SK-N-DZ (cell line): ENCODE measurements at places on chromosomes 6 and 20.

GRCh38 chr20:4192378-4193068 is 177.2 kb upstream of the RNF24 start:
- no peak for DNase-seq

- DNase-seq: no peak
These were observed 190.3 kb upstream of the PCSK2 start for GRCh38 chr20:17036541-17036940.

- no peak for DNase-seq
These were observed 64.2 kb downstream of the STK35 start for GRCh38 chr20:2165871-2166270.

DNA sequence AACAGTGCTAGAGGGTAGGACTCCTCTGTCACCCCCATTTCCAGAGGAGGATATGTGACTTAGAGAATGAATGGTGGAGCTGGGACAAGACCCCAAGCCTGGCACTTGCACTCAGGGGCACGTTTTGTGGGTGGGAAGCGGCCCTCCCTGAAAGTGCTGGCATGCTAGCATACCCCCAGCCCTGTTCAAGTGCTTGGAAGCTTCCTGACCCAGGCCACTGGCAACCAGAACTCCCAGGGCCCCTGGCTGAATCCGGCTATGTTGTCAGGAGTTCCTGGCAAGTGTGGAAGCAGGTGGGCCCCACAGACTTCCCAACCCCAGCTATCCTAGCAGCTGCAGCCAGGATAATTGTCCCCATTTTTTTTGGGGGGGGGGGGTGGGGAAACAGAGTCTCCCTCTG is 35.6 kb upstream of the TGM2 start:
- no peak for DNase-seq

- DNase-seq: no peak
These were observed 490.8 kb downstream of the CBLN4 start for GRCh38 chr20:55514531-55514930.

GRCh38 chr6:144185133-144185836 is 35.0 kb downstream of the STX11 start:
- no peak for DNase-seq
